RCC 7860 (cell line): ENCODE measurements at places on chromosomes 13 and 19.
A peak's percentile ranks its signal among the peaks of the same experiment; 100 is the strongest.

- peak; percentile 5 for DNase-seq
Observed at GRCh38 chr19:17420475-17420924, 653 bp downstream of the MVB12A start.

- DNase-seq = no peak
Observed at GRCh38 chr13:50810998-50811397, 32.5 kb downstream of the DLEU7 start.

GRCh38 chr19:8163759-8164158 is 14.4 kb upstream of the FBN3 start:
- DNase-seq = peak; percentile 22

- DNase-seq = no peak
Observed at GRCh38 chr13:112905086-112905485, 63.9 kb upstream of the MCF2L start.

DNA sequence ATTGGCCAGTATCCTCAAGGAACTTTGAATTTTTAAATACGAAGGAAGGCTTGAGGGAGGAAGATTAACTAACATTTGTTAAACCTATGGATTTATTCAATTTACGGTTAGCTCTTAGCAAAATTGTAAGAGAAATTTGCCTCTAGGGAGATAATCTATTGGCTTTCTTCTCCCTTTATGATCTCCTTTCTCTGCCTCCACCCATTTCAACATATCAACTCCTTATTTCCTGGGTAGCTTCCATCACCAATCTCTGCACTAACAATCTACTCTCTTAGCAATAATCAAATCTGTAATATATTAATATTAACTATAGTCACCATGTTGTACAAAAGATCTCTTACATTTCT is 233.9 kb upstream of the CSNK1A1L start:
- DNase-seq = no peak

DNA sequence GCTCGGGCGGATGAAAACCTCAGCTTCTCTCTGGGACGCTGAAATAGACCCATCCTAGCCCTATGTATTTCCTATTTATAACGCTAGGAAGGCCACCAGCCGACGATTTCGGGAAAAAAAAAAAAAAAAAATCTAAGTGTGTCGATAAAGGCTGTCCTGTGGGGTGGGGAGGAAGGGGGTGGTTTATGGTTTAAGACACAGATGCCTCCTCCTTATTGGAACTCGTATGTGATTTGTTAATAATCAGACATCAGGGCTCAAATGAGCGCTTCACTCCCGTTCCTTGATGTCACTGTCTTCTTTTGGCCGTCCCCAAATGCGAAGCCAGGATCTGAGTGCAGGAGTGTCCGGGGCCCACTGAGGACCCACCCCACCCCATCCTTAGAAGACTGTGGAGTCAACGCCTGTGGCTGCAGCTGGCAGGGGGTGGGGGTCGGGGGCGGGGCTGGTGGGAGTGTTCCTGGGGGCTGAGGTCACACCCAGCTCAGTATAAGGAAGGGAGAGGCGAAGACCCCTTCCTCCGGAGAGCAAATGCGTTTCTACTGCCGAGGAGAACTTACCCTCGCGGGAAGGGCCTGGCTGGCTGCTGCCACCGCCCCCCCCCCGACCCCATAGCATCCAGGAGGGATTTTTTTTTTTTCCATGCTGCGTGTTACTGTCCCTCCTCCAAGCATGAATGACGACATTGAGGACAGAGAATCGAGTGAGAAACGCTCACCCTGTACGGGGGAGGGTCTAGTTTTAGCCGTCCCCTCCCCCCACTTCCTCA is 971 bp downstream of the ATCAY start:
- DNase-seq = no peak

DNA sequence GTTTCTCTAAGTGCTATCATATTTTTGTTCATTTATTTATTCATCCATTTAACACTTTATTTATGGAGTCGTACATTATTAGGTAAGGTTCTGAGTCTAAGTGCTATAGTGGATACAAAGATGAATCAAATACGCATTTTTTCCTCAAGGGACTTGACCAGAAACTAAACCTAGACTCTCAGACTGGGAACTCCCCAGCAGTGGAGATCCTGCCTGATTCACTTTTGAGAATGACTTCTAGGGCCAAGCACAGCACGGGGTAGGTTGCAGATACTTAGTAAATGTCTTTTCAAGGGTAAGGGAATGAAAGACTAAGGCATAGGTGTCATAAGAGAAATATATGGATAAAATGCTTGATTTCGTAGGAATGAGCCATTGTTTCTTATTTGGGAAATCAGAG is 7.2 kb downstream of the DNAJC15 start:
- no peak for DNase-seq

- DNase-seq = no peak
Observed at GRCh38 chr13:91154558-91155353, 192.7 kb upstream of the MIR17HG start.

- DNase-seq = no peak
Observed at GRCh38 chr13:93806861-93807260, 580.3 kb downstream of the GPC6 start.
